Activated T-cell treated with anti-CD3 and anti-CD28 coated beads, Interleukin-2, amount 50 U/mL, for 72 hours (primary cell): ENCODE measurements at places on chromosomes 2 and 18. TPM values are rescaled to one million over a fixed set of nuclear protein-coding genes. Genes with fewer than 3 reads are reported as not detected.

Gene POTEC
- not detected for total RNA-seq

Gene AP1S3
- 5.2 TPM for total RNA-seq

Gene CFC1
- not detected for total RNA-seq

Gene CLIP4
- total RNA-seq: 25.2 TPM

Gene ADAM23
- 2.4 TPM for total RNA-seq

Gene MYOM1
- total RNA-seq: 0.39 TPM

Gene GULP1
- not detected for total RNA-seq

Gene TBR1
- 0.02 TPM for total RNA-seq

Gene RAD51AP2
- not detected for total RNA-seq

Gene TUBB8B
- not detected for total RNA-seq

Gene CAPN14
- 0.65 TPM for total RNA-seq

Gene TMEM200C
- not detected for total RNA-seq

DNA sequence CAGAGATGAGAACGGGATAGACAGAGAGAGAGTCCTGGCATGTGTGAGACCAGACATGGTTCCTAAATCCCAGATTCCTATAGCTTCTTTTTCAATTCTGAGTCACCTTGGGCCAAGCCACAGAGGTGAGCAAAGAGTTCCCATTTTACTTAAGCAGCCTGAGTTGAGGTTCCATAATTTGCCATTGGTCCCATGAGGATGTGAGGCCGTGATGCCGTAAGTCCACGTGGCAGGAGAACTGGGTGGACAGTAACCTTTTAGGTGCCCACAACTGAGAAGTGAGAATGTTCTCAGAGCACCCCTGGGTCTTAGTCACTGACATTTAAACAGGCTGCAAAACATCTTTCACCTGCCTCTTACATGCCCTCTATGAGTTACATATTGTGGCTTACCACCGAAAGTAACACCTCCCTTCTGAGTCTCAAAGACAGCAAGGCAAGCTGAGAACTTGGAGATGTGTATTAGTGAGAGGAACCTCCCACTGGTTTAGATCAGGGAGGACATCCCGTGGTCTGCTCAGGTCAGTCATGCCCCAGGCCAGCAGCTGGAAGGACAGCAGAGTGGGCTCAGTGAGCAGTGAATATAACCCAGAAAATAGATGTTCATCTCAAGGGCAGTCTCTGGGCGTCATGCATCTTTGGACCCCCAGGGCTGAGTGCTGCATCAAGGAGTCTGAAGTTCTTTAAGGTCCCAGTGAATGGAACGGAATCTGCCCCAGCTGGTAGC is 127.9 kb upstream of the LGALSL start:
- DNase-seq: peak; percentile 72

- DNase-seq: no peak
These were observed 436.3 kb downstream of the CBLN2 start for GRCh38 chr18:72107647-72108383.

DNA sequence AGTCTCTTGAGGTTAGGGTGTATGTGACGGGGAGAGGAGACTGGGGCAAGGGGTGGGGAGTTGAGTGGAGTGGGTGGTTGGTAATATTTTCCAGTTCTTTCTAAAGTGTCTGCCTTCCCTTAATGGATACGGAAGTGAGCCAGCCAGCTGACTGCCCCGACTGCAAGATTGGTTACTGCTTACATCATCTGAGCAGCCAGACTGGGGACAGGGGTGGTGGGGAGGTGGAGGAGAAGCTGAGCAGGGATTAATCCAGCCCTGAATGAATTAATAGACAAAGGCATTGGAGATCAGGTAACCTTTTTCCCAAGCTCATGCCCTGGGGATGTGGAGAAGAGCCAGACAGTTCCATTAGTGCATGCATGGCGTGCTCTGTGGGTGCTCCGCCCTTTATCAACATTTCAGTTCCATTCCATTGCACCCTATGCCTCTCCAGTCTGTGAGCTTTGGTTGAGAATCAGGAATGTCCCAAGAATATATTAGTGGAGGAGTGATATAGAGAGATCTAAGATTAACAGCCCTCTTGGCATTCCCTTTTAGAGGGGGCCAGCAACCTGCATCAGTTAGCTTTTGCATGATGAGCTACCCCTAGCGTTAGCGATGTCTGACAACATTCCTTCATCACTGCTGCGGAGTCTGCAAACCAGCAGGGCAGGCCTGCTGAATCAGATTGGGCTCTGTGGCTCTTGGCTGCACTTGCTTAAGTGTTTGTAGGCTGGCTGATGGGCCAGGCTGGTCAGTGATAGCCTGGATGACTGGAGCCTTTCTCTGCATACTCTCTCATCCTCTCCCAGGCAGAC is 67.4 kb downstream of the TNP1 start:
- no peak for DNase-seq

DNA sequence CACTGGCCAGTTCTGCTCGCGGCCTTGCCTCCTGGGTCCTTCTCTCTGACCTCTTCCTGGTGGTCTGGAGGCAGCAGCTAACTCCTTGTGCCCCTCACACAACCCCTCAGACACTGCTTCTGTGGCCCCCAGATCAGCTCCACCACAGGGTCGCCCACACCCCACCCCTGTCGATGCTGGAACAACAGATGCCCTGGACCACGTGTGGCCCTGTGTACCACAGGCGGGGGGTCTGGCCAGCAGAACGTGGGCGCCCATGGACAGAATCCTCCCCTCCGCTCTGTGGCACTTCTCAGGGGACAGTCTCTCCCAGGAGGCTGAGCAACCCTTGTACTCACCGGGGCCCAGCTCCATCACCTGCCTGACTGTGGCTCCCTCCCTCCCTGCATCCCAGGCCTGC is 245.6 kb downstream of the NDUFA10 start:
- no peak for DNase-seq

GRCh38 chr2:135202751-135203150 is 150.7 kb downstream of the RAB3GAP1 start:
- no peak for DNase-seq

DNA sequence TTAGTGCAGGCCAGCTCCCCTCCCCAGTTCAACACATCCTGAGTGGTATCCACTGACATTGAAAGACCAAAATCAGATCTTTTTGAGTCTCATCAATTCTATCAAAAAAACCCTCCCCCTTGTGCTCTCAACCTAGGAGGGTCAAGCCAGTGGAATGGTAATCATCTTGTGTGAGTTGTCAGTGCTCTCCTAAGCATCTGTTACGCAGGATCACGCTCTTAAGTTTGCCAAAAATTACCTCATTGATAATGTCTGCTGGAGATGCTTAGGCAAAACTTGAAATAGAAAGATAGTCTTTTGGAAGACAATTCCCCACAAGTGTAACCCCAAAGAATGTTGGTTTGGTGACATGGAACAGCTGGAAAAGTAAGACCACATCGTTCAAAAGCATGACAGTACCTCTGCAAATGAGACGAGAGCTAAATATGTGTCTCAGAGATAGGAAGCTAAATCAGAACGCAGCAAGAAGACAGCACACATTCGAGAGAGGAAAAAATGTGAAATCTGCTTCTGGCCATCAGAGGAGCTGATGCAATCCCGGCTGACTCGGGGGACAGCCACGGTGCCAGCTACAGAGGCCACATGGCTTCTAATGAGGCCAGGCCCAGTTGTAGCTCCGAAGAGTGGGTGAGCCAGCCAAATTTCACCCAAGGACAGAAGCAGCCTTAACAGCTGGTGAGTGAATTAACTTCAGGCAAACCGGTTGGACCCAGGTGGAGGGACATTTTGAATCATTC is 753.9 kb downstream of the RNF144A start:
- DNase-seq: peak; percentile 35

DNA sequence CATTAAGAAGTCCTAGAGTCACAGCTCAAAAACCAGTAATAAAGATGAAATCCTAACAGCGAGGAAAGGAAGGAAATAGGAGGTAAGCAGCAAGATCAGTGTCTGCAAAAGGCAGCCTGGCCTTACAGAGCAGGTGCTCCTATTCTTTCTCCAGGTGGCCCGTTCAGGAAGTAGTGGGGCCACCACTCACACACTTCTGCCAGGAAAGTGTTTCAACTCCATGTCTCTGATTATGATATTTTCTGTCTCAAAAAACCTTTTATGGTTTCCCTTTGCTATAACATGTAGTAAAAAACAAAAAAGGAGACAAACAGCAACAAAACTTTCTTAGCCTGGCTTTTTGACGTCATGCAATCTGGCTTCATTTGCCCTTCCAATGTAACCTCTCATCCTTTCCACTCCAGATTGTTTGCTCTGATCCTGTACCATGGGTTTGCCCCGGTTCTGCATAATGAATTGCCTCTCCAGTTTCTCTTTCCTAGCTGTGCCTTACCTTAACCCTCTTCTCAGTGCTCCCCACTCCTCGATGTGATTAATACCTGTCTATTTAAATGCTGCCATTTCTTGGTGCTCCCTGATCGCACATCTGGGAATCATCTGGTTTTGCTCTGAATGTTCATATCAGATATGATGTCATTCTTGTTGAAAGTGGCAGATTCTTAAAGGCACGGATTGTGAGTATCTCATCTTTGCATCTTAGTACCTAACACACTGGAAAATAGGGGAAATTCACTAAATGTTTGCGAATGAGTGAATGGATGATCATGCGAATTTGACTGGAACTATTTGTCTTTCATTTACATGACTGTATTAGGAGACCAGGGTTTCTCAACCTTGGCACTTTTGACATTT is 50.6 kb upstream of the PTPRM start:
- DNase-seq: no peak

- no peak for DNase-seq
These were observed 286.5 kb upstream of the SLC14A2 start for GRCh38 chr18:45328811-45329210.

DNA sequence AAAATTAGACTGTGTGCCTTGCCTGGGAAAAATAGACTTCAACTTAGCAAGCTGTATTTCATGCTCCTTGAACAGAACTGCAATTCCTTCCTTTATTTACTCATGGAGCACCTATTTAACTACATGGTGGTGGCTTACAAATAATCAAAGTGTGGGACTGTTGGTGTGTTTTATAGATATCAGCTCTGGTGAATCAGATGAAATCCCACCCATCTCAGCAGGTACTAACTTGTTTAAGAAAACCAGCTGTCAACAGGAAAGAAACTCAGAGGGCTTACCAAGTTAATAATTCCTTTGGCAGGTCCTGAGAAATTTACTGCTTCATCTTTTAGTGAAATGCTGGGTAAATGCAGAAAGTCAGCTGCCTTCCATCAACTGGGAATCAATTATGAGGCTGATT is 830.6 kb downstream of the SLC4A3 start:
- DNase-seq: no peak

DNA sequence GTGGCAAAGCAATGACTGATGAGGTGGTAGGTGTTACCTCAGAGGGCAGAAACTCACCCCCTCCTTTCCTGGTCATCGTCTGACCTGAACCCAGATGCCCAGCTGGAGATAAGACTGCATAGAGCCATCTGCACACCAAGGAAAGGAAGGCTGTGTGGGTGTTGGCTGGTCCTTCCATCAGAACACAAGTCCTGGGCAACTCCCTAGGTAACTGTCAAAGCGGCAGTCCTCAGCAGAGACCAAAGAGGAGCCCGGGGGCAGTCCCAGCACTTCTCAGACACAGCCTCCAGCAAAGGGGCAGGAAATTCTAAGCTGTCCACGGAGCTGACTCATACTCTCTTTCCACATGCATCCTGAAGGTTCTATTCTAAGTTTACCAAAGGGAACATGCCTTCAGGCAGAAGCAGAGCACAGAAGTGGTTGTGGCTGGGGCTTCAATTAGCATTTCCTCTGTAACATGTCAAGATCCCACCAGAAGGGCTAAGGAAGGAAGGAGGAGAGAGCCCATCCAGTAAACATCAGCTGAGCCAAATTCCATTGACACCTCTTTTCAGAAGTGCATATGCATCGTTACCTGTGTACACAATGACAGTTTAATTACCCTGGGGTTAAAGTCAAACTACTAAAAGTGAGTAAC is 54.7 kb downstream of the SPRED2 start:
- no peak for DNase-seq

- DNase-seq: no peak
These were observed 39.8 kb downstream of the MYO7B start for GRCh38 chr2:127575185-127575765.

- no peak for DNase-seq
These were observed 162.5 kb downstream of the NCK2 start for GRCh38 chr2:105907184-105907583.

DNA sequence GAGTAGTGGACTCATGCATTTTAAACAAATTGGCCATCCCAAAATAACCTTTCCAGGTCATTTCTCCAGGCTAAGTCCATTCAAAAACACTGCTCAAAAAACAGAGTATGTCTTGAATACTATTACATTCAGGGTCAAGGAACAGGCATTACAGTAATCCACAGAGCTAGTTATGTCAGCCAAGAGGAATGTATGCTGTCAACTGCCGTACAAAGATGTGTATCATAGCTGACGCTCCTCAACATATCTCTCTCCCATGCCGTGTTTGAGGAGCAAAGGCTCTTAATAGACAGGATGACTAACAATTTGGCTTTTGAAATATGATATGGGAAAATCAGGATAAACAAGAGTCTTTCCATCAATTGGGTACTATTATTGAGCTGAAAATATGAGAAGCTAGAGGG is 68.8 kb upstream of the KCTD1 start:
- DNase-seq: no peak

GRCh38 chr2:151791545-151791944 is 36.7 kb downstream of the ARL5A start:
- no peak for DNase-seq

DNA sequence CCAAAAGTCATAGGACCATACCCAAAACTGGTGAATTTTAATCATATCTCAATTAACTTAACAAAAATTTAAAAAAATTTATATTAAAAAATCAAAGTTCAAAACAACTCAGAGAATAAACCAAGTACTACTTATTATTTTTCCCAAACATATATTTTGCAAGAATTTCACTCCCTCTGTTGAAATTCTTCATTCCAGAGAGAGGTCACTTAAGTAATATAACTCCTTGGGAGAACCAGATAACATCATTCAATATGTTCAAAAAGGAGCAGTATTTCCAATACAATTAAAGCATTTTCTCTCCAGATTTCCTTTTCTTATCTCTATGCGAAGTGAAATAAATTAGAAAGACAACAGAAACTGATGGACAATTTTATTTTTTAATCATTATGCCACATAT is 165.9 kb upstream of the RND3 start:
- no peak for DNase-seq

DNA sequence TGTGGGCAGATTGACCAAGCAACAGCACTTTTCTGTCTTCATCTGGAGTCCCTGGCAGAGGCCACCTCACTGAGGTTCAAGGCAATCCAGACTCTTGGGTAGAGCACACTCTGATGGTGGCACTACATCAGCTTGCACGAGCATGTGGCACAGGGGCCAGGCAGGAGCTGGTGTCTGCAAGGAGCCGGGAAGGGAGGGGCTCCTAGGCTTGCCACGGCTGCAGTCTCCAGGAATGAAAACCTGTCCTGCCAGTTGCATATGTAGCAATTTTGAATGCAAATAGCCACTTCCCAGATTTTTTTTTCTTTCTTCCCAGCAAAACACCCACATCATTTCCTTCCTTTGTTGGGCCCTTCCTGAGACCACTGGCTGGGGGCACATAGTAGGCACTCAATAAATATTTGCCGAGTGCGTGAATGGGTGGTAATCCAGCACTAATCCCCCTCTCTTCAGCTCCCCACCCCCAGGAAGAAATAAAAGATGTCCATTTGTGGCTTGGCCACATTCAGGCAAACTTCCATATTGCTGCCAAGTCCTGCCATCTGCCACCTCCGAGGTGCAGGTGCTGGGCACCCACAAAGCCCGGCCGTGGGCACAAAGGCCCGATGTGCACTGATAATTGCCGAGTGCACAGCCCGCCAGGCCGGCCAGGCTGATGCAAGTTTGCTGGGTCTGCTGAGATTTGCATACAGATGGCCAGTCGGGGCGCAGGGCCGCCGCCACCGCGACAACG is 72.4 kb downstream of the MYCN start:
- DNase-seq: no peak
